ENCODE measurements at places on chromosomes 7 and 10. TPM values are rescaled to one million over a fixed set of nuclear protein-coding genes. Genes with fewer than 3 reads are reported as not detected.

DNA sequence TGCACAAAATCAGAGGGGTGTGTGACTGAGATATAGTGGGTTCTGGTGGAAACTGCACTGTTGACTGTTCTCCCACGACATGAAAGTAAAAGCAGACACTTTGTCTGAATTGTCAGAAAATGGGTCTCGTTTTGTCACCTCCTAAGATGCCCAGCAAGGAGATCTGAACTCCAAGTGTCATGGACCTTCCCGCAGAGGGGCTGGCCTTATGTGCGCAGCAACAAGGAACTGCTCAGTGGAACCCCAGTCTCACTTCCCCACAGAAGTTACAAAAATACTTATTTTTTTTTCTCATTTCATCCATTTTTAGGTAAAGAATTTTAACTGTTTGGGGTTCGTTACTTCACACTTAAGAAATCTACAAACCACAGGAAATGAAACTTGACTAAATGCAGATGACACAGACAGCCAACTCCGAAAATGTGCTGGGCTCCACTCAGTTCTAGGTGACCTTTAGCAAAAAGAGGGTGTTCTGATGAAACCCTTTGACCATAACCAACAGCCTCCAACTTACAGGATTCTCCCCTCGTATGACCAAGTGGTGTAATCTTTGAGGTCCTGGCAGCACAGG, 115.0 kb downstream of the FAM107B start:
- H3K4me1 ChIP-seq: peaks cover 65% of the 10 kb centered on the region
- H3K36me3 ChIP-seq: no peaks in the 10 kb centered on the region
- peak; percentile 18 for DNase-seq
- H3K4me3 ChIP-seq: no peak overlapping the region

DNA sequence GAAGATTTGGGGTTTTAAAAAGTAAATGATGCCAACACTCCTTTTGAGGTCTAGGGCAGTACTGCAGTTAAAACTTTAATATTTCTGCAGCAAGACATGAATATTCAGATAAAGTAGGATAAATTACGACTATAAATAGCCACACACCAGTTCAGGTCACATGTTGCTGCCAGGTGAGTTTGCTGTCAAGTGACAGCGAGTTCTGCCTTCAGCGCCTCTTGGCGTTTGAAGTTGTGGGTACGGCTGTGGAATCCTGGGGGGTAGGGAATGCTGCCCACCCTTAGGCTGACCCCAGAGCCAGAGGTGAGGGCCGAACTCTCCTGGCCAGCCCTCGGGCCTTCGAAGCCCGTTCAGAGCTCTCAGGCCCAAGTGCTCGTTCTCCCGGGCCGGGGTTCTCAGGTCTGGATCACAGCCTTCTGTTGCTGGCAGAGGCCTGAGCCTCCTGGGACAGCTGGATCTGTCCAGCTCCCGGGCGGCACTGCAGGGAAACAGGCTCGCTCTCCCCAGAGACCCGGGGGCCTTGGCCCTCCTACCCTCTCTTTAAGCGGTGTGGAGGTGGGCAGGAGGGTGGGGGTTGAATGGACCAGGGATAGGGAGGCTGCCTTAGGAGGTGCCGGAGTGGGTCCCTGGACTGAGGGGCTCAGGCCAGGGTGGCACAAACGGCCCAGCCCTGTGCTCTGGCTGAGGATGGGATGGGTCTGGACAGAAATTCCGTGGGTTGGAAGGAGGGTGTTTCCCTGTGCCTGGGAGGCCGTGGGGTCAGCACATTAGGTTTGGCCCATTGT, 5.4 kb downstream of the BRI3 start:
- peaks cover 37% of the 10 kb centered on the region for H3K4me1 ChIP-seq
- no peak overlapping the region for H3K4me3 ChIP-seq
- H3K27ac ChIP-seq: no peak overlapping the region
- H3K27me3 ChIP-seq: no peaks in the 10 kb centered on the region

GRCh38 chr10:34141032-34141680, 673.9 kb downstream of the PARD3 start:
- no peaks in the 10 kb centered on the region for H3K4me1 ChIP-seq
- no peak overlapping the region for H3K27ac ChIP-seq
- DNase-seq: no peak
- no peak overlapping the region for H3K4me3 ChIP-seq
- no peaks in the 10 kb centered on the region for H3K36me3 ChIP-seq

- DNase-seq: no peak
- no peaks in the 10 kb centered on the region for H3K27me3 ChIP-seq
Measured at GRCh38 chr7:11185179-11185815, 211.6 kb downstream of the PHF14 start.

DNA sequence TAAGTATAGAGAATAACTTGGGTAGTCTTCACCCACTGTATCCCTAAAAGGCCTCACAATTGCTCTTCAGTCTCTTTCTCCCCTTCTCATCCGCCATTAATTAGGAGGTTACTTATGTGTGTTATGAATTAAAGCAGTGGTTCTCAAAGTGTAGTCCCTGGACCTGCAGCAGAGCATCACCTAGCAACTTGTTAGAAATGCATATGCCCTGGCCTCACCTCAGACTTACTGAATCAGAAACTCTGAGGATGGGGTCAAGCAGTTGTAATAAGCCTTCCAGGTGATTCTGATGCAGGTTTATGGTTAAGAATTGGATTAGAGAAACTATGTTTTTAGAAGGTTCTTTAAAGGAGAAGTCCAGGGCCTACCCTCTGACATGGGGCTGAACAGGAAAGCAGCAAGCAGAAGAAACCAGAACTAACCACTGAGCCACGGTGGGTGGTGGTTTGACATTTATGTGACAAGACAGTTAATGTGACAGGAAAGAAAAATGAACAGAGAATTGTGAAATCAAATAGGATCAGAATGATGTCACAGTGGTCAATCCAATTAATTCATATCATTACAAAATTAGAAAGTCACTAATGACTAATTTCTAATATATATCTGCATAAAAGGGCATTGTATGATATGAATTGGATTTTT, 37.6 kb downstream of the ENTPD1 start:
- H3K27ac ChIP-seq: no peak overlapping the region
- no peaks in the 10 kb centered on the region for H3K36me3 ChIP-seq
- H3K4me3 ChIP-seq: no peak overlapping the region
- no peaks in the 10 kb centered on the region for H3K4me1 ChIP-seq
- DNase-seq: no peak
- H3K27me3 ChIP-seq: no peaks in the 10 kb centered on the region

- no peak overlapping the region for H3K27ac ChIP-seq
- no peaks in the 10 kb centered on the region for H3K36me3 ChIP-seq
- H3K27me3 ChIP-seq: no peaks in the 10 kb centered on the region
Measured at GRCh38 chr7:57769958-57770357, 320.0 kb downstream of the ZNF716 start.

GRCh38 chr7:140914083-140914482, 10.6 kb downstream of the BRAF start:
- no peaks in the 10 kb centered on the region for H3K36me3 ChIP-seq
- peaks cover 28% of the 10 kb centered on the region for H3K4me1 ChIP-seq
- no peak overlapping the region for H3K27ac ChIP-seq
- H3K27me3 ChIP-seq: no peaks in the 10 kb centered on the region

DNA sequence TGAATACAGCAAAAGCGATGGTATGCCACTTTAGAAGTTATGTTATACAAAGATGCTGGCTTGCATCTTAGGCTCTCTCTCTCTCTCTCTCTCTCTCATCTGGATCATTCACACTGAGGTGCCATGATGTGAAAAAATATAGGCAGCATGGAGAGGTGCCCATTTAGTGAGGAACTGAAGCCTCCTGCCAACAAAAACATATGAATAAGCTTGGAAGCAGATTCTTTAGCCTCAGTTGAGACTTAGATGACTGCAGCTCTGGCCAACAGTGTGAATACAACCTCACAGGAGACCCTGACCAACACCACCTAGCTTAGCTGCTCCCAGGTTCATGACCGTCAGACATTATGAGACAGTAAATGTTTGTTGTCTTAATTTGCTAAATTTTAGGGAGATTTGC, 560.1 kb upstream of the LRRTM3 start:
- H3K36me3 ChIP-seq: no peaks in the 10 kb centered on the region
- no peak overlapping the region for H3K4me3 ChIP-seq

LDB3 gene
- total RNA-seq: 0.08 TPM

CTAGE4 gene
- 5.0 TPM for total RNA-seq

CFAP46 gene
- not detected for total RNA-seq

FOXI2 gene
- total RNA-seq: not detected

BAG3 gene
- total RNA-seq: 21.6 TPM

HOXA1 gene
- total RNA-seq: 0.75 TPM
